ENCODE measurements at places on chromosomes 2 and 18. TPM values are rescaled to one million over a fixed set of nuclear protein-coding genes. Genes with fewer than 3 reads are reported as not detected.

The CPO gene
- total RNA-seq: not detected

The PPIL3 gene
- total RNA-seq: 28.0 TPM

The MC4R gene
- not detected for total RNA-seq

The LAMA1 gene
- 14.5 TPM for total RNA-seq

The MAP2 gene
- total RNA-seq: 37.1 TPM

The CNGA3 gene
- total RNA-seq: not detected

The MEIS1 gene
- total RNA-seq: 107 TPM

The GRB14 gene
- not detected for total RNA-seq

The UGT1A4 gene
- not detected for total RNA-seq

The CHN1 gene
- 45.3 TPM for total RNA-seq

The HS1BP3 gene
- total RNA-seq: 25.9 TPM
